Cerebellar cortex (tissue), 1 donor: ENCODE measurements at places on chromosomes 4 and X.

GRCh38 chr4:2261110-2261852 lies 628 bp downstream of the MXD4 start:
- no peak for DNase-seq

DNA sequence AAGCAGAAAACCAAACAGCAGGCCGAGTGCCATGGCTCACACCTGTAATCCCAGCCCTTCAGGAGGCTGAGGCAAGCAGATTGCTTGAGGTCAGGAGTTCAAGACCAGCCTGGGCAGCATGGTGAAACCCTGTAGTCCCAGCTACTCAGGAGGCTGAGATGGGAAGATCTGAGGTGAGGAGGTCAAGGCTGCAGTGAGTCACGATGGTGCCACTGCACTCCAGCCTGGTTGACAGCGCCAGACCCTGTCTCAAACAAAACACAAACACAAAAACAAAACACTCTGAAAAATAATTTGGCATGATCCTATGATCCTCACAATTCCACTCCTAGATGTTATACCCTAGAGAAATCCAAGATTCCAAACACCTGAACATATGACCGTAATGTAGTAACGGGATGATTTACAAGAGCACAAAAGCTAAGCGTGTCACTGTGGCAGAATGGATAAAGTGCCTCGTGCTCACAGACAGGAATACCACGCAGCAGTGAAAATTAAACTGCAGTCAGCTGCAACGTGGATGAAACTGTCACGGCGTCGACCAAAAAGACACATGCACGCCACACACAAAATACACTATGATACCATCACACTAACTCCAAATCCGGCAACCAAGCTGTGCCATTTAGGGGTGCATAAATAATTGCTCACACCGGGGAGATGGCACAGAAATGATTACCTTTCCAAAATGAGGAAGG lies 1.7 kb downstream of the NELFA start:
- no peak for DNase-seq

GRCh38 chr4:139515531-139515958 lies 40.5 kb downstream of the SETD7 start:
- DNase-seq: peak; percentile 50

DNA sequence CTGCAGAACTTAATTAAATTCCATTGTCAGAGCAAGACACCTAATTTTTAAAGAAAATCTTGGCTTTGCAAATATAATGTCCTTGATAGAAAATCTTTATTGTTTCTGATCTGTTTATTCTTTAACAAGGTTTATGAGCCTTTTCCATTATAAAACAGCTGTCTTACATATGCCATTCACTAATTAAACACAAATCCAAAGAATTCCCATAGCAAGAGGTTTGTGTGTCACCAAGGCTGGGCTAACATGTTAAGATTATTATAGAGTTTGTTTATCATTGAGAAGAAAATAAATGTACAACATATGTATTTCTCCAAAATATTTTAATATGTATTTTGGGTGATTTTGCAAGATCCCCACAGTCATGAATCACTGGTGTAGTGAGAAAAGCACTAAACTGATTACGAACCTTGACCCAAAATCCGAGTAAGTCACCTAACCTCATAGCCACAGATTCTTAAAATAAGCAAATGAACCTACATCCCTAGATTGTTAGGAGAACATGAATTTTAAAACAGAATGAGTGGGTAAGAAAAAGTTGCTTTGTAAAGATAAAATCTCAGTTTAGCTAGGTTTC lies 694.8 kb upstream of the INTU start:
- no peak for DNase-seq

DNA sequence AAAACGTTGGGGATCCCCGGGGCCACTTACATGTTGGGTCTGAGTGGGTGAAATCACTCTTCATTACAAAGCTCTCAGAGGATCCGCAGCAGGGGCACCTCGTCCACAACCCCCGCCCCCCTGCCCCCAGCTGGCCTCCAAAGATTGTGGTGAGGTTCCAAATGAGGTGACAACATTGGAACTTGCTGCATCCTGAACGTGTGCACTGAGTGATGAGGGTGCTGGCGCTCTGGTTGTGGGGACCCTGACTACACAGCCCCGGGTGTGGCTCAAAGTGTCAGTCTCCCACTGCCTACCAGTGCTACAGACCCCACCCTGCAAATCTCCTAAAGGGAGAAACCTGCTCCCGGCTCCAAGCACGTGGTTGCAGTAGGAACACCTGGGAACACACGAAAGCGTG lies 111.9 kb downstream of the PHKA2 start:
- DNase-seq: no peak

DNA sequence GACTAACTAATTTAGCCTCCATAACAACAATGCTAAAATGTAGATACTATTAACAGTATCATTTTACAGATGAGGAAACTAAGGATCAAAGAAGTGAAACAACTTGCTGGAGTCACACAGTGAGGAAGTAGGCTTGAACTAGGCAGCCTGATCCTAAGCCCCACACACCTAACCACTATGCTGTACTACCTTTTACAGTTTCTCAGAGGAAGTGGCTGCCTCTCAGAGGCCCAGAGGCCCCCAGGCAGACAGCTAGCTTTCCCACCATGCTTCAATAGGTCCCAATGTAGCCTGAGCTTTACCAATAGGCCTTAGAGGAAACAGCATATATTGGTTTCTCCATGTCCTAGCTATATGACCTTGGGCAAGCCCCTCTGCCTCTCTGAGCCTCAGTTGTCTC lies 69.4 kb upstream of the PJA1 start:
- DNase-seq: no peak

DNA sequence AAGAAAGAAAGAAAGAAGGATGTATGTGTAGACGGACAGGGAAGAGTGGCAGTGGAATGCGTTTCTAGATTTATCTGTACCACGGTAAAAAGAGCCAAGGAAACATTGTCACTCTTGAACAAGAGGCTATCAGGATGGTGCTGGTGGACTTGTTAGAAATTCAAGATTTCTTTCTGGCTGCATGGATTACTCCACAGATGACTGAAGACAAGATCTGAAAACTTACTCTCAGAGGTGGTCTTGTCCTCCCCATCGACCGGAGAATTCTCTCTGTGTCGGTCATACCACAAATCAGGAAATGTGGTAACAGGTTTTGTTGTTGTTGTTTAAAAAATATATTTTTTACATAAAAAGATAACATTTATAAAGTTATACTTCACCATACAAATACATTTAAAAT lies 11.8 kb downstream of the DSPP start:
- DNase-seq: no peak

DNA sequence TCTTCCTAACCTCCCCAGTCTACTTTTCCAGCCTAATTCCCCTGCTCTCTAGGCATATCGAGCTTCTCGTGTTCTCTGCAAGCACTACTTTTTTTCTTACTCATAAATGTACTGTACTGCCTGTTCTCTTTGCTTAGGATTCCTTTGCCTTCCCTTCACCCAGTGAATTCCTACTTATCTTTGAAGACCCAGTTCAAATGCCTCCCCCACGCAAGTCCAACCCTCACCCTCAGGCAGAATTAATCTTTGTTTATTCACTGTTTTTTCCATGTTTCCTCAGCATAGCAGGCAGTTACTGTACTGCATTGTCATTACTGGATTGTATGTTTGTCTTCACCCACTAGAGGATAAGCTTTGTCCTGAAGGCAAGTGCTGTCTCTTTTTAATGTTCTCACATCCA lies 287.7 kb downstream of the BMPR1B start:
- no peak for DNase-seq

GRCh38 chr4:119897260-119897659 lies 169.4 kb downstream of the MAD2L1 start:
- no peak for DNase-seq

DNA sequence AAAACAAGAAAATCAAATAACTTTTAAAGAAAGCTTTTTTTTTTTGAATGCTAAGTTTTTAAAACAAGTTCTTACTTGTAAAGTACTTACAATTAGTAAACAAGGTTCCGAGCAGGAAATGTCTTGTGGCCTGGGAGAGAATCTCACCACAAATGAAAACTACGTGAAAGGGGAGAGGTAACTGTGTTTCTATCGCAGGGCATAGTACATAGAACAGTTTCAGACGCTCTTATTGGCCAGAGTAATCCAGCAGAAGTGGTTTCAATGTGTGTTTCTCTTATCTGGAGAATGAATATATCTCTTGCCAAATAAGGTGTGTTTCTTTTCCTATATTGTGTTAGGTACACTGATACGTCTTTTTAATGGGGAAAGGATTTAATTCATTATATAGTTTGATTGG lies at the start of gene PLAC8:
Gene PLAC8 (minus strand): TSS at position 154 of the 400 bp plus-strand sequence. CDS start 6,808 bp downstream, outside the sequence.
- DNase-seq: peak; percentile 43

- no peak for DNase-seq
Measured at GRCh38 chr4:76029300-76029699, 6.0 kb upstream of the CXCL10 start.

- no peak for DNase-seq
Measured at GRCh38 chr4:108611365-108611764, 9.0 kb upstream of the RPL34 start.
